ENCODE measurements at places on chromosomes 16 and 17.

DNA sequence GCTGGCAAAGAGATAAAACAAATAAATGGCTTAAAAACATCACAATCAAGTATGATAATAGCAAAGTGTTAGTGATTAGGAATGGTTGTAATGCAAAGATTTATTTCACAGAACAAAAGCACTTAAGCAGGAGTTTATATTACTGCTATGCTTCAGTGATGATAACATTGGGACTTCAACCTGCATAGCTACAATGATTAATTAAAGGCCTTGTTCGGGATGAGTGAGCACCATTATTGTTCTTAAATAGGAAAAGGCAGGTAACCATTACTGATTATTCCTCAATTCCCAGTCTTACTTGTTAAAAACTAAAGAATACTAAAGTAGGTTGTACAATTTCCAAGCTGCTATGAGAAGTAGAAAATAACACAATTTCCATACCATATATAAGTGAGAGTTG is 1247.5 kb upstream of the CDH8 start:
- no peak for DNase-seq

GRCh38 chr16:14106457-14106856 is 35.3 kb downstream of the MRTFB start:
- no peak for DNase-seq

GRCh38 chr17:65434251-65434650 is 127.2 kb downstream of the AXIN2 start:
- no peak for DNase-seq

GRCh38 chr16:31145398-31145990 is 4.4 kb downstream of the PRSS36 start:
- DNase-seq: no peak

GRCh38 chr17:45993962-45994627 is 5.0 kb upstream of the STH start:
- no peak for DNase-seq

DNA sequence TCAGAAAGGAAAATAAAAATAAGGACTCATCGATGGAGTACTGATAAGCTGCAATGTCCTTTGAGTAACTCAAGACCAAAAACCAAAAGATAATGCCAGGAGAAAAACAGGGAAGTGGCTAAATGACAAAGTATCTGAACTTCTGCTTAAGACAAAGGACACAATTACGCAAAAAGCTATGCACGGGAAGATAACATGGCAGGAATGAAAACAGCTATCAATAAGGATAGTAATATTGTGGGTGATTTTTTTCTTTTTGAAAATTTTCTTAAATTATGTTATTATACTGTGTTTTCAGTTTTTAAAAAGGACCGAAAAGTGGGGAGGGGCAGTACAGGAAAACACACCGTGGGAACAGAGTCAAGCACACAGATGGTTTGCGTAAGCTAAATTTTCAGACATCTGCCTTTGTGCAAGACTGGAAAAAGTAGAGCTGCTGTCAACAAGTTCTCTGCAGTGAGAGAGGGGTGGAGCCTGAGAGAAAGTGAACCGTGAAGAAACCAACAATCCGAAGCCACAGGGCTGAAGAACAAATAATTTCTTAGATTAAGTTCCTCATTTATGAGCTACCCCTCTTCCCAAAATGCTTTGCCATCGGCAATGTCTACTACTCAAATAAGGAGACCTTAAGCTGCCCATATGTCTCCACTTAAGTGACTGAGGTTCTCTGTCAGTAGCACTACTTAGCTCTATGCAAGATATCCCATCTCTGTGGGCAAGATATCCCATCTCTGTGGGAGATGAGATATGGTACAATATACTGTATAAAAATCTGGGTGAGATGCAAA is 99.9 kb upstream of the CORO6 start:
- DNase-seq: no peak

GRCh38 chr17:8467527-8467926 is 31.8 kb downstream of the NDEL1 start:
- DNase-seq: no peak

DNA sequence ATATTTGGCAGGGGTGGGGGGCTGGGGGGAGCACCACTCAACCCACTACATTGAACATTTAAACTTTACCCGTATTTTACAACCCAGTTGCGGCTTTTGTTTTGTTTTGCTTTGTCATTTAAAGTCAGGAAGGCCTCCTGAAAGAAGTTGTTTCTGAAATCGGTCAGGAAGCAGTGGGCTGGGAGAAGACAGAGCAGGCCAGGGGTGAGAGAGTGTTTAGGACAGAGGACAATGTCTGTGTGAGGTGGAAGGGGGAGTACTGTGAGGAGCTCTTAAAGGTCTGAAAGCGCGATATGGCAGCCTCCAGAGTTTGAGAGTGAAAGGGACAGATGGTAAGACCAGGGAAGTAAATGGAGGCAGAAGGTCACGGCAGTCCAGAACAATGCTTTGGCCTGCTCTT is 6.1 kb upstream of the WFIKKN2 start:
- no peak for DNase-seq

GRCh38 chr17:68378268-68379176 is 78.8 kb downstream of the WIPI1 start:
- peak; percentile 87 for DNase-seq

DNA sequence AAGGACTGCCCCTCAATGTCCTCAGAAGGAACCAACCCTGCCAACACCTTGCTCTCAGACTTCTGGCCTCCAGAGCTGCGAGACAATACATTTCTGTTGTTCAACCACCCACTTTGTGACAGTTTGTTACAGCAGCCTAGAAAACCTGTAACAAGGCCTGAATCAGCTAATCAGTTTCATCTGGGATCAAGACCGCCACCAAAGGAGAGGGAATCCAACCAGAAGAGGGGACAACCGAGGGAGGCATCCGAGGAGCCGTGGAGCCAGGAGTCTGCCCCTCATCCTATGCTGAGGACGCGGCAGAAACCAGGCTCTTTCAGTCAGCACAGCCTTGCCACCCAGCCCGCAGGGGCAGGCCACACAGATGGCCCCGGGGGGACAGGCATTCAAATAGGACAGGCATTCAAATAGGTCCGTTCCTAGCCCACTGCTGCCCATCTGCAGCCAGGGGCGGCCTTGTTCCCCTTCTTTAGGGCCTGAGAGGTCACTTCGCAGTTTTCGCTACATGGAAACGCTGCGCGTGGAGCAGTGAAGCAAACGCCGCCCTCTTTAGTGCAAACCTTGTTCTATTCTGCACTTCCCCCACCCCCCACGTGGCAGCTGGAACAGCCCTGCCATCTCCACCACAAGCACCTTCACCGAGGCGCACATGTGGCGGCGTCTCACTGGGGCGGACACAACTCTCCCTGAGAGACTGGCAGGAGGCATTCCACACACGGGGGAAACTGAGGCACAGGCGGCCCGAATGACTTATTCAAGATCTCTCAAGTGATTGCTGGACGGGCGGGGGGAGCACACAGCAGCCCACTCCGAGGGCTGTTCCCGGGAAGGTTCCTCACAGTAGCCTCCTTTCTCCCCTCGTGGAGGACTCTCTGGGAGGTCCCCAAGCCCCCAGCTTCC is 26.7 kb downstream of the FA2H start:
- DNase-seq: no peak

DNA sequence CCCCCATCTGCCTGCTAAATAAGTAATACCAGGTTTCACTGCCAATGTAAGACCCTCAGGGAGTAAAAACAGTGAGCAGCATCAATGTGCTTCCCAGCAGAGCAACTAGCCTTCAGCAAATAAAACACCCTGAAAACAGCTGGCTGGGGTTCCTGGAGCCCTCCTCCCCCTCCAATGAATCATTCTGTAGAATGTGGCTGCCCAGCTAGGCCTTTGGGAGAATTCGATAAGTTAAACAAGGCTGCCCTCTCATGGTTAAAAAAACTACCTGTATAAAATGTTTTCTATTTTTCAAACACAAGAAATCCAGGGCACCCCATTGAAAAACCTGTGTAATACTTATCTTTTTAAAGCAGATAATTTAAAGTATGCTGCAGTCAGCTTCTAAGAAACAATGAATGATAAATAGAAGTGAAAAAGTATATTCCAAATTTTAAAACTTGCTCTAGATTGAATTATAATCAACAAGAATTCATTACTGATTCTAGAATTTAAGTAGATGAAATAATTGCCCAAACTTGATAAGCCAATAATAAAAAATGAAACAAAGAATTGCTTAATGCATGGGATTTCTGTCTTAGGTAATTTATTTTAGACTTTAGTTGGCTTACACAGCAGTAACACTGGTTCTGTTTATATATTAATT is 9.4 kb upstream of the TOM1L1 start:
- DNase-seq: no peak

GRCh38 chr16:53415504-53415903 is 18.8 kb upstream of the RBL2 start:
- DNase-seq: no peak

- no peak for DNase-seq
Measured at GRCh38 chr16:12951392-12951791, 50.0 kb downstream of the SHISA9 start.

DNA sequence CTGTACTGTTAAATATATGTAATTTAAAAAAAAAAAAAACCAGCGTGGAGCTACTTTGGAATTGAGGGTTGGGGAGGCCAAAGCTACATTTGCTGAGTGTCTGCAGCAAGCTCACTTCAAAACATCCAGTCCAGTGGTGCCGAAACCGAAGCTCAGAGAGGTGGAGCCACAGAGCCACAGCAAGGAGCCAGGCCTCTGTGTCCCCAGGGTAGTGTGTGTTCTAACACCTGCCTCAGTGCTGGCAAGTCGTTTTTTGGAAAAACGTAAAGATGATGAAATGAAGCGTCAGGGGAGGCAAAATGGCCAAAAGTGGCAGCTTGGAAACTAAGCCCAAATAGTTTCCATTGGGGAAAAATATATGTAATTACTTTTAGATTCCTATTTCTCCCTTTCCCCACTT is 36.1 kb upstream of the MRC2 start:
- no peak for DNase-seq

DNA sequence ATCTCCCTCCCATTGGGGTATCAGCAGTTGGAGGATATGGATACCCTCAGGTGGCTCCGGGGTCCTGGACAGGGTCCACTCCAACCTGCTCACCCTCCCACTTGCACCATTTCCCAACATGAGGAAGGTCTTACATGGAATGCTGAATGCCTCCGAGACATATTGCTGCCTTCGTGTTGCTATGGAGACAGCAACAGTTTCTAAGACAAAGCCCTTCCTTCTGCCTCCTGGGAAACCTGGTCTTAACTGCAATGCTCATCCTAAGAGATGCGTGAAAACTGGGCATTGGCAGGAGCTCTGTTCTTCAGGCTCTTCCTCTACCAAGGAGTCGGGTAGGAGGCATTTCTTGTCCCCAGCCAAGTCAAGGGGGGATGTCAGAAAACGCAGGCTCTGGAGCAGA is 45.2 kb downstream of the ST3GAL2 start:
- no peak for DNase-seq

All from breast epithelium (tissue), 4 donors.